Gastroesophageal sphincter (tissue), 4 donors: ENCODE measurements at places on chromosomes 2 and 18.
A peak's percentile ranks its signal among the peaks of the same experiment; 100 is the strongest.

DNA sequence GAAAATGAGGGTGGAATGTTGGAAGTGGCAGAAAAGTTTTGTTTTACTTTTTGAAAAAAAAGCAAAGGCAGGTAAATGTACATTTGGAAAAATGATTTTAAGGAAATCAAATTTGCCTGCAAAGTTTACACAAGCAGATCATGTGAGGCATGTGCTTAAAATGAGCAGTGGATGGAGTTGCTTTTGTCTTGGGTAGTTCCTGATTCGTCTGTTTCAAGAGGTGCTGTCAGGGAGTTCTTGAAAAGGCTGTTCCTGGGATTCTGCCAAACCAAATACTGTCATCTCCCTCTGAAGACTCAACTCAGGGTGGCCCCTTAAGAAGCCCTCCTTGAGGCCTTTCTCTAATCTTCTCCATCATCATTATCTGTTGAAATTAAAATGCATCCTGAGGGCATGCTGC lies 59.0 kb downstream of the TACR1 start:
- no peak for ATAC-seq

GRCh38 chr2:15617778-15618448 lies 26.2 kb downstream of the DDX1 start:
- ATAC-seq, result no peak

- ATAC-seq, result no peak
Observed at GRCh38 chr18:47929681-47930198, 719 bp downstream of the SMAD2 start.

DNA sequence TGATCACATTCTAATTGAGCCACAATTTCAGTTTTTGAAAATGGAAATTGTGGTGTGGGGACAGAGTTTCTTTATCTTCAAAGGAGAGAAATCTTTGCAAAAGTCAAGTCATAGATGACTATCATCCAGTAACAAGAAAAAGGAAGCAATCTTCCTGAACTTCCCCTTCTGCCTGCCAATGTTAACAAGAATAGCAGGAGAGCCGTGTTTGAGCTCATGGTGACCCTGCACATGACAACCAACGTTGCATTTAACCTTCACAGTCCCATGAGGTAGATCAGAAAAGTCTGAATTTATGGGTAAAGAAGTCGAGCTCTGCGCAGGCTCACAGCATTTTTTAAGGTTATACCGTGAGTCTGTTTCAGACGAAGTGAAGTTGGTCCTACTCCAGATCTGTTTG lies 454.9 kb downstream of the LPIN1 start:
- no peak for ATAC-seq

DNA sequence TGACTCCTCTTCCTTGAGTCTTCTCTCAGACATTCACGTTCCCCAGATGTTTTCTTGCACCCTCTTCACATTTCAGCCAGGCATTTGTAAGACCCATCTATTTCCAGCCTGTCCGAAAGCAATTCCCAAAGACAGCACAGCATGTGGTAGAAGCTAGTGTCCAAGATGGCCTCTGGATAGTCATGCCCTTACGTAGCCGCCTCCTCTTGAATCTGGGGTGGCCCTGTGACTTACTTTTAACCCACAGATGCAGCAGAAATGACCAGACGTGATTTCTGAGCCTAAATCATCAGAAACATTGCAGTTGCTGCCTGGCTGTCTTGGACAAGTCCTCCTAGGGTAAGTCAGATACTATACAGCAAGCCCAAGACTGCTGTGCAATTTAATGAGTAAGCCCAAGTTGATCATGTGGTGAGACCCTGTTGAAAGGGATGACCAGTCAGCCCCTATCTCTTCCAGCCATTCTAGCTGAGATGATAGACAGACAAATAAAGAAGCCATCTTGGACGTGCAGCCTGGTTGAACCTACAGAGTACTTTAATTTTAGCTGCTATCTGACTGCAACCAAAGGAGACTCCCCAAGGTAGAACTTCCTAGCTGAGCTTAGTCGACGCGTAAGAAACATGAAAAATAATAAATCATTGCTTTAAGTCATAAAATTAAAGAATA lies 12.3 kb downstream of the ARL5A start:
- ATAC-seq, result no peak

DNA sequence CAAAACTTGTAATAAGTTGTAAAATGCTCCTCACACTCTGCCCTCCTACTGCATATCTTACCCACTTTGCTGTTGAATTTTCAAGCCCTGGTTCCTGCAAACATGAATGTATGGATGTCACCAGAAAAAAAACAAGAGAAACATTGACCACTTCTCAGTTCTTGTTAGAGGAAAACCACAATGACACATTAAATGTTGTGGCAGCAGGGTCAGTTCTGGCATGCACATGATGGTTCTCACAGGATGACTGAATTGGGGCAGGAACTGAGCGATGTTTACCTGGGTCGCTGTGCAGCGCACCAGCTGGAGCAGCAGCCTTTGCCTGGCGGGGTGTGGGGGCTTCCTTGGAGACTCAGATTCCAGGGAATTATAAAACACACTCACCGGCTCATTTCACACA lies 14.0 kb upstream of the PRKCE start:
- no peak for ATAC-seq

DNA sequence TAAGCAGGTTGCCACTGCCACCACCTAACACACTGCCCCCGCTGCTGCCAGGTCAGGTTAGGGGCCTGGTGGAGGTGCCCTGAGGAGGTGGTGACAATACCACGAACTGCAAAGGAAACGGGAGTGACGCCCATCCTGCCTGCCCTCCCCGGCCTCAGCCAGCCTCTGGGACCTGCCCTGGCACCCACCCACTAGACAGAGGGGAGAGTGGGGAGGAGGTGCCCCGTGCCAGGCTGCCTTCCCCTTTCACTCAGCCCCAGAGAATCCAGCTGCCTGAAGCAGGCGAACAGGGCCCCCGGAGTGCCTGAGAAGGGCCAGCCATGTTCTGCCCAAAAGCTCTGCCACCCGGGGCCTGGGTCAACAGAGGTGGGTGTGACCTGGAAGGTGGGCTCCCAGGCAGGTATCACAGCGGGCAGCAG lies 44.5 kb upstream of the FOSL2 start:
- ATAC-seq, result peak; percentile 6

- no peak for ATAC-seq
Observed at GRCh38 chr18:75544051-75544481, 116.6 kb upstream of the SMIM21 start.

DNA sequence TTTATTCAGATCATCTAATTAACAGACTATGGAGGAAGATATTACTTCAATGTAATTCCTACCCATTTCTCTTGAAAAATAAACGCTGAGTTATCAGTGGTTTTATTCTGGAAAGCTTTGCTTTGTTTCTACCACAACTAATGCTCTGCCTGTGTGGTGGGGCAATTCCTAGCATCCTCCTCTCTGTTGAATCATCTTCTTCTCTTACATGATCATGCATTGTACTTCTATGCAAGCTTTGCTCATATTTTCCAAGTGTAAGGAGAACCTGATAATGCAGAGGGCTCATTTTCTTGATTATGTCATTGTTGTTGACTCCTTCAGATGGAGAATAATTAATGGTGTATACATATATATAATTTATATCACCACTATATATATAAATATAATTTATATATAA lies 46.7 kb downstream of the CCDC195 start:
- ATAC-seq, result no peak

- ATAC-seq, result no peak
Observed at GRCh38 chr2:177161741-177162460, 50.7 kb upstream of the HNRNPA3 start.

- ATAC-seq, result no peak
Observed at GRCh38 chr18:3599195-3599594, 149.2 kb downstream of the TGIF1 start.

- no peak for ATAC-seq
Observed at GRCh38 chr2:74333175-74333574, 10.0 kb downstream of the SLC4A5 start.

GRCh38 chr18:8300751-8301410 lies 308.4 kb upstream of the RAB12 start:
- ATAC-seq, result no peak

DNA sequence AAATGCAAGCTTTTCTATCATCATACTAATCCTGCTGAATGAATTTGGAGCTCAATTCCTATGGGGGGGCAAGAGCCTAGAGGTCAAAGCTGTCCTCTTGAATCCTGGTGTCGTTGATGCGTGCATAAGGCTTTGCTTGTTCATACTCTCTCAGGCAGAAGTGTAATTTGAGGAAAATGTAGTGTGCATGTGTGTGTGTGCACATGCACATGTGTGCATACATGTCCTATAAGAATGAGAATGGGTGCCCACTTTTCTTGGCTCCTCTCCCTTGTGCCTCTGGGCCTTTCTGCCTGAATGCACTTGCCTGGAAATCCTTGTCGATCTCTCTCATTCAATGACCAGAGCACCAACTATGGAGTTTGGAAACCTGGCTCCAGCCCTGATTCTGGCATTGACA lies 28.5 kb upstream of the C18orf32 start:
- ATAC-seq, result no peak

- ATAC-seq, result no peak
Observed at GRCh38 chr2:44769349-44770011, 172.0 kb upstream of the SIX3 start.

- no peak for ATAC-seq
Observed at GRCh38 chr2:42390401-42390969, 29.5 kb upstream of the COX7A2L start.

- ATAC-seq, result no peak
Observed at GRCh38 chr2:100703213-100703612, 116.7 kb upstream of the NPAS2 start.

- ATAC-seq, result peak; percentile 96
Observed at GRCh38 chr2:96760036-96760985, at the start of gene CNNM4. Gene CNNM4, plus strand, starts transcription at chr2:96760902. Its CDS starts 98 bp downstream, at chr2:96761000.

DNA sequence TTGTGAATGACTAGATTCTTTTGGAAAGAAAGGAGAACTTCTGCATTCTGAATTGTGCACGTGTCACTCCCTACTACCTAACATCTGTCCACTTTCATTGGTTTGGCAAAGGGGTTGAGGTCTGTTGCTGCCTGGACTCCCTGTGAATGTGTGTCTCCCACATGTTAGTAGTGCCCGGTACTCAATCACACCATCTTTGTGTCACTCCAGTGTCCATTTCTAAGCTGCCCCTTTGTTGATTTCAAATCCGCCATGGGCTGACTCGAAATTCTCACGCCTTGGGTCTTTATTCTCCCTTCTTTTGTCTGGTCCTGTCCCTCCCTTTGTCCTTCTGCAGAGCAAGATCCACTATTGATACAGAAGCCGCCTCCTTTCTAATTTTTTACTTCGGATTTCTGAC lies 7.5 kb downstream of the DPYSL5 start:
- ATAC-seq, result no peak
